ENCODE measurements at places on chromosomes 3 and 15.

DNA sequence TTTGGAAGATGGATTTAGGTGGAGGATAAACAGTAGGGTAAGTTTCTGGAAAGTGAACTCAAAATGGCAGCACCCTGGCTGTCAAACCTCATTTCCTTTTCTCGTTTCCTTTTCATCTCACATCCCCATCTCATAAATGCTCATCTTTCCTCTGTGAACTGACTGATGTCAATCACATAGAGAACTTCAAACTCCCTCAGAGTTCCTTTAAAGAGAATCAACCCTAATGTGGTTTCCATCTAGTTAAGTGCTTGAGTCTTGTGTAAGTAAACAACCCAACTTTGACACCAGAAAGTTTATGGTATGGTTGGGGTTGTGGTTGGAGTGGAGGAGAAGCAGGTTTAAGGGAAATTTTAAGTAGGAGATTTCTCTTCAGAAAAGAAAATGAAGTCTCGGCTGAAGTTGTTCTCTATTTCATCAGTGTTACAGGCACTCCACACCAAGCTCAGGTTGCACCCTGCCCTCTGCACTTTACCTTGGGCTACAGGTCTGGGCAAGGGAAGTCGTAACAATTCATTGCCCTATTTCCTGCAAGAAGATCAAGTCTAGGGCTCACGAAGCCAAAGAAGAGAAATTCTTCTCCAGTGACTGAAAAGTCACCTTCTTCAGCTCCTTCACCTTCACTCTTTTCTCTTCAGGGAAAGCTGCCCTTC lies 34.4 kb upstream of the TNIK start:
- no peak for DNase-seq

- no peak for DNase-seq
Measured at GRCh38 chr3:4471907-4472306, 4.8 kb upstream of the SUMF1 start.

GRCh38 chr3:106176734-106177133 lies 307.9 kb upstream of the CBLB start:
- peak; percentile 48 for DNase-seq

- peak; percentile 50 for DNase-seq
Measured at GRCh38 chr15:75639191-75639708, 774 bp downstream of the IMP3 start.

DNA sequence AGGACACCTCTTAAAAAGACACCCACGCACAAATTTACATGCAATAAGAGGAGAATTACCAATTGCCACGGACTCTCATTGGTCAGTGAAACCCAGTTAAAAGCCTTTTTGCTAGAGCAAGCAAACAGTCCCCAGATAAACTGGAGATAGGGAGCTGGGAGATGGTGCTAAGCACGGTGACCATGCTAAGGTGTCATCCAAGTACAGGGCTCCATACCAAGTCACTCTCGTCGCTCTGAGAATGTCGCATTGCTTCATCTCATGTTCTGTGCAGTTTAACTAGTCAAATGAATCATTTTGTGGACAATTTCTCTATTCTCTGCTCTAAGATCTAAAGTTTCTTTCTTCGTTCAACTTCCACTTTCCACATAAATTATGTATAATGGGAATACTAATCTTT lies 581.9 kb downstream of the AGBL1 start:
- DNase-seq, result no peak

GRCh38 chr3:164113371-164114332 lies 964.6 kb downstream of the SI start:
- DNase-seq, result no peak

DNA sequence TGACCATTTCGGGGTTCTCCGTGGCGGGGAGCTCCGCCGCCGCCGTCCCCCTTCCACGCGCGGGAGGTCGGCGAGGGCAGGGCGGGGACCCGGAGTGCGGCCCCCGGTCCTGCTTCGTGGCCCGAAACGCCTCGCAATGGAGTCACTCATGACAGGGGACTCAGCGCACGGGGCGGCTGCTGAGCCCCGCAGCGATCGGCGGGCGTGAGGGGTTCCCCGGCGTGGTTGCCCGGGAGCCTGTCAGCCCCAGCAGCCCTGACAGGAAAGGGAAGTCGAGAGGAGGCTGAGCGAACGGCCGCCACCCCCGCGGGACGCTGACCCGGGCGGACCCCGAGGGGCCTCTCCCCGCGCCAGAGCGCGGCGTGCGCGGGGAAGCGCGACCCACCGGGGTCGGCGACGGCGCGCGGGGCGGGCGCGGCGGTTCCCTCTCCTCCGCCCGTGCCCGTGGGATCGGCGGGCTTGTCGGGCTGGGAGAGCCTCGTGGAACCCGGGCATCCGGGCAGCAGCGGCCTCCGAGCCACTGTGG lies 564 bp upstream of the PIGZ start:
- peak; percentile 56 for DNase-seq

GRCh38 chr3:105842449-105842848 lies 26.4 kb downstream of the CBLB start:
- DNase-seq, result no peak

DNA sequence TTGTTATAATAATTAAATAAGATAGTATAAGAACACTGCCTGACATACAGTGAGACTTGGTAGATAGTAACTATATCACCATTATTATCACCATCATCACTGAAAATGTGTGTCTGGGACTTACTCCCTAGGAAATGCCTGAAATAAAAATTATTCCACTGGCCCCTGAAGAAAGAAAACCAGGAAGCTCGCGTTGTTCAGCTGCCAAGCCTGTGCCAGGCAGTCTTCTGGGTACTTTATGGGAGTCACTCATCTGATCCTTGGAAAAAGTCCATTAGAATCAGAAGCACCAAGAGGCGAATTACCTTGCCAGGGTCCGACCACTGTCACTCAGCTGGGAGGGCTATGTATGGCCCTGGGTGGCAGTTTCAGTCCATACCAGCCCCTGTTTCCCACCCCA lies 220.3 kb upstream of the TPM1 start:
- DNase-seq, result no peak

DNA sequence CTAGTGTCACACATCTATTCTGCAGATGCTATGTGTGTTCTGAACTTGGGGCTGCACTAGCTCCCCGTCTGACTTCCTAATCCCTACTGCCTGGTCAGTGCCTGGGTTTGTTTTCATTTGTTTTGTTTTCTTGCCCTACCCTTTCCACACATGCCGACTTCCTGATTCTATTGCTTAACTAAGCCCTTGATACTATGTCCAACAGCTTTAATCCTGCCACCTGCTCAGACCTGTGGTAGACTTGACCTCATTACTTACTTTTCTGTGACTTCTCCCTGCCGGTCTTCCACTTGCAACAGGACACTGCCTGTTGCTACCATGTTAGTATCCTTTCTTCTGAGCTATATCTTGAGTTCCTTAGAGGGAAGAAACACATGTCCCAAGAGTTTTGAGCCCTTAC lies 39.3 kb upstream of the CEMIP start:
- no peak for DNase-seq

DNA sequence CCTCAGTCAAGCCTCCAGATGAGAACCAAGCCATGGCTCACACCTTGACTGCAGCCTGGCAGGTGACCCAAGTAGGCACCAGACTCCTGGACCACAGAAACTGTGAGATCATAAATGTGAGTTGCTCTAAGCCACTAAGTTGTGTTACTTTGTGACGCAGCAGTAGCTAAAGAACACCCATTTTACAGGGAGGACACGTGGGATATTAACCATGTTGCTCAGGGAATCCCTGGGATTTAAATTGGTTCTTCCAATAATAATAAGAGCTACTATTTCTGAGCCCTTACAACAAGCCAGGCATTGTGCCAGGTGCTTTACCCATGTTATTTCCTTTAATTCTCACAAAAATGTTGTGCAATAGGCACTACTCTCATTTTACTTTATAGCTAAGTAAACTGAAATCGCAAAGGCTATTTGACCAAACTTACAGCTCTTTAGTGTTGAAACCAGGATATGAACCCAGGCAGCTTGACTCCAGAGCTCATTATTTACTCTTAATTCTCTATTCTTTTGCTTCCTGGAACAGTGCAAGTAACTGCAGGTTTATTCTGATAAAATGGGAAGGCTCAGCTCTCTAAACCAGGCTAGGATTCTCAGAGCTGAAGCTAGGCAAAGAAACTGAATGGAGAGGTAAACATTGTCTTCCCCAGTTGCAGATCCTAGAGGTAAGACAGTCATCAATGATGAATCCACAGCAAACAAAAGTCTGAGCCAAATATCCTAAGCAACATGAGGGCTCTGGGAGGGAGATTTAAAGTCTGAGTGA lies 294.4 kb downstream of the KBTBD8 start:
- peak; percentile 69 for DNase-seq

DNA sequence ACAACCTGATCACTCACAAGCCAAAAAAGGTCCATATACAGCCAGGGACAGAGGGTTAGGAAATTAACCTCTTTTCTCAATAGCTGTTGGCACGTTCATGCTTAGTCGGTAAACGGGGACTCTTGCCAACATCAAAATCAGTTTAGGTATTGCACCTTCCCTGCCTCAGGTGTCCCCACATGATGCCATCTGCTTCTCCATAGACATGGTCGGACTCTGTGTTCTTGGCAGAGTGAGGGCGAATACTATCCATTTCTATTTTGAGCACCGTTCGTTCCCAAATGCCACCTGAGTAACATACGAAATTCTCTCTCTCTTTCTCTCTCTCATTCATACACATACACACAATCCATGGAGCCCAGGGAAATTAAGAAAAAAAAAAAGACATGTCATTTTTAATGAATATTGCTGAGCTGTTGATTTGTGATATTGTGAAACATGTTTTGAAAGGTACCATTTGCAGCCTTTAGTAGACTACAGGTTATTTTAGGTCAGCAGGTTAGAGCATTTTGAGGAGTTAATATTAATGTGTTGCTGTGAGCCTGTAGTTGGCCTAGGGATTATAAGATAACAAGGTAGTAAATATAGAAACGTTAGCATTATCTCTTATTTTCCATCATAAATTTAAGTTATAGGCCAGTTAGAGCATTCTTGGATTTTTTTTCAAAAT lies 78.5 kb downstream of the GHSR start:
- DNase-seq, result no peak

DNA sequence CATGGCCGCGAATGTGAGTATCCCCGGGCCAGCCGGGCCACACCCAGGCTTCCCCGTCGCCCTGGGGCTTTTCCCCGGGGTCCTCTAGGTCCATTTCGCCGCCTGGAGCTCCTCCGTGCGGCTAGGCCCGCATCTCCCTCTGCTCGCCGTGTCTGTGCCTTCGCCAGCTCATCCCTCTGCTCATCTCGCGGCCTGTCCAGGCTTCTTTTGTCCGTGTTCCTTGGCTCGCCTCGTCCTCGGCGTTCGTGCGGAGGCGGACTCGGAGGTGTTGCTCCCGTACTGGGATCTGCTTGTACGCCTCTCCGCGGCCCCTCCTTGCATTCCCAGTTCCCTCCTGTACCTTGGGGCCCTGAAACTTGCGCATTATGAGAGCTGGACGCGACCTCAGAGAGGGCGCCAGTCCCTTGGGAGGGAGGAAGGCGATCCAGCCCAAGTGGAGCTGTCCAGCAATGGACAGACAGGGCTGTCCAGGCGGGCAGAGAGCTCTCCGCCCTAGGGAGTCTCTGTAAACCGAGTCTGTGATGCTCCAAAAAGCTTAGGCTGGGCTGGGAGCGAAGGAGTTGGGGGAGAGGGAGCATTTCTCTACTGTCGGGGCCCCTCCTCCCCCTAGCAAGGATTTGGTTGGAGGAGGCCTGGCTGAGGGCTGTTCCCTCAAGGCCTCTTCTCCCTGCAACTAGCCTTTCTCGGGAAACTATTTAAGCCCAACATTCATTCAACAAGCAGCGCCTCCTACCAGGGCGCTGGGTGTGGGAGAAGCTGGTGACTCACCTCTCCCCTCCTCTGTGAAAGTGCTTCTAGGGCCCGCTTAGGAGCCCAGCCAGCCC lies 553 bp downstream of the TMEM43 start:
- DNase-seq, result peak; percentile 94

- no peak for DNase-seq
Measured at GRCh38 chr3:40278791-40279190, 30.7 kb upstream of the EIF1B start.

DNA sequence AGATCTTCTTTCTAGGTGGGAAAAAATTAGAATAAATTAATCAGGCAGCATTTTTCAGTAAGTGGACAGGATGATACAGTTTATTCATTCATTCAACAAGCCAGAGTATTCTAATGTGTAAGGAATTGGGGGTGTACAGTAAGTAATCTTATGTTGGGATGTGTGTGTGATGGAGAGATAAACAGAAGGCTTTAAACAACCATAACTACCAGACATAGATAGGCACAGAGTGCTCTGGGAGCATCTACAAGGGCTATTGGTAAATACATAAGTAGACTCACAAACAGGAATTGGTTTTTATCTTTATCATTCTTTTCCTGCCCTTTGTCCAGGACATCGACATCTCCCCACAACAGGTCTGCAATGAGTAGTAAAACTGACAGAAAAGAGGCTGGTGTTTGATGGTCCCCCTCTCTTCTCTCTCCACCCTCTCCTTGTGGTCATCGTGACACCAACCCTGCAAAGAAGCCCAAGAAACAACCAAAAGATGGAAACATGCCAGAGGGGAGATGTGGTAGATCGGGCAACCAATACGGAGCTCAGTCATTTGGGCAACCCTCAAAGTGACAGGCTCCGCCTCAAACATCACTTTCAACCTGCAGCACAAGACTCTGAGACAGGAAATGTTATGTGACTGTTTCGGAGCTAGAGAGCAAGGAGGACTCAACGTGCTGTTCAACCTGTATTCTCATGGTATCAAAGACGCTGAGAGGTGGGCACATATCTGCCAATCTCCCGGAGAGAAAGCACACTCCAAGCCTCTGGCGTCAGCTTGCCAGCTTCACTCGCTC lies 28.7 kb upstream of the B3GNT5 start:
- no peak for DNase-seq

DNA sequence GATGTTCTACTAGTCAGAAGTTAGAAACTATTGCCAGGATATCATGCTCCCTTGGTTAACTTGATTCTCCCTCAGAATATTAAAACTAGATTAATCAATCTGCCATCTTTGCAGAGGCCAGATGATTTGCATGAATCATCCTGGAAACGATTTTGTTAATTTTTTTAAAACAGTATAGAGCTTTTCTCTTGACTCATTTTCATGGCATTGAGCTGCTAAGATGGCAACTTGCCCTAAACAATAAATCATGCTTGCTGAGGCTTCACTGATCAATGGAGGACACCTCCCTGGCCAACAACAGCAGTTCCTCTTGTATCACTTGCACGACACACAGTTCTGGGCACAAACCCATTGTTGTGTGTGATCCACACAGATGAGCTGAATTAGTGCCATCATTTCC lies 109.1 kb downstream of the COL6A6 start:
- no peak for DNase-seq

All from adipocyte (in vitro differentiated cells).